Amygdala (tissue), 56 donors: ENCODE measurements at places on chromosomes 5 and 9.

DNA sequence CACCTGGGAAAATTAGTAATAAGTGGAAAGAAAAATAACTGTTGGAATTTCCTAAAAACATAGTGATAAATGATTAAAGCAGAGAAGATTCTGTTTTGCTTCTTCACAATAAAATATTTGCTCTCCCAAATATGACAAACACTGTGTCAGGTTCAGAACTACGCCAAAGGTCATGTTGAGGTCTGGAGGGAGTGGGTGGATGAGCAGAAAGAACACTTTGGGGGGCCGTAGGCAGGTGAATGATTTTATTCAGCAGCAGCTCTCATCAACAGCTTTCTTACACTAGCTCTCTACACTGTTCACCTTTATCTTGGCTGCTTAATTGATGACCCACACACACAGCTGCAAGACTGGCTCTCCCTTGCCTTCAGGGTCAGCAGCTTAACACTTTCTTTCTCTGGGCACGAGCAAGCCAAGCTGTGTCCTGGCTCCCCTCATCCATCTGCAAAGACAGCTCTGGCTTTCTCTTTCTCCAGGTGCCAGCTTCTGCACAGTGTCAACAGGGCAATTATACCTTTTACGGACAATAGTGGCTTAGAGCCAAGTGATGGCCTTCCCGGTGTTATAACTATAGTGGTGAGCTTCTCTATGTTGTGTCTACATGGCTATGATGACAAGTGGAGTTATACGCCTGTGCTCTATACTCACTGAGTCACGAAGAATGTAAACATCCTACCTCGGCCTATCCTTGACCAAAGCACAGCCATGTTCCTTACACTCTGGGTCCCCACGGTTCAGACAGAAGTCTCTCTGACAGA, 18.9 kb upstream of the GPX8 start:
- no peak for DNase-seq

- DNase-seq: peak; percentile 48
Observed at GRCh38 chr5:139746691-139747582, 48.7 kb upstream of the PSD2 start.

DNA sequence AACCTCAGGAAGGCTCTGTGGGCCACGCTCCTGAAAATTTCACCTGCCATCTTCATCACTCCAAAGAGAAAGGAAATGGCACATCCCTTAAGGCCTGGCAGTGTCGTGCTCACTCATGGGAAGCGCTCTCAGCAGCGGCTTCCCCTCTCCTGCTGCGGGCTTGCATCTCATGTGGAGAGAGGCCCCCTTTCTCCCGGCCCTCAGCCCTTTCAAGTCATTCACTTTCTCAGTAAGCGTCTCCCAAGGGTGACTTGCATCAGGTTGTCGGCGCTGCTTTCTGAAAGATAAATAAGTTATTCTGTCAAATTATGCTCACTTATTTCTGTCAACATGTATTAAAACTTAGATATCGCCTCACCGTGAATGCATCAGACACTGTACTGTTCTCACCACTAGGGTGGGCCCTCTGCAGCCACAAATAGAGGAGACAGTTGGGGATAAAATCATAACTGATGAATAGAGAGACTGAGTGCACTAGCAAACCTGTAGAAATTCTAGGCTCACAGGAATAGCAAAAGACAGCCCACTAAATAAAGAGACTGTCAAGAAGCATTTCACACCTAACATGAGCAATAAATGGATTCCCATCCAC, 174.6 kb downstream of the RFK start:
- no peak for DNase-seq

DNA sequence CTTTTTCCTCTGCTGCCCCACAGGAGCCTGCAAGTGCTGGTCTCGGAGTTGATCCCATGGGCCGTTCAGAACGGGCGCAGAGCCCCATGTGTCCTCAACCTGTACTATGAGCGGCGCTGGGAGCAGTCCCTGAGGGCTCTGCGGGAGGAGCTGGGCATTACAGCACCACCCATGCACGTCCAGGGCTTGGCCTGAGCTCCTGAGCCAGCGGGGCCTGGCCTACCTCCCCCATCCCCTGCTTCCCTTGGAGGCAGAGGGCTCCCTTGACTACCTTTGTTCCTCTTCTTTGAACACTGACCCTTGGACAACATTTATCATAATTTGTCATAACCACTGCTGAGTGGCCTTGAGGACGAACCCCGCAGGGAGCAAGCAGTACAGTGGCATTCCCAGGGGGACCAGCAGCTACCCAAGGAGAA, 6.9 kb upstream of the SLC27A4 start:
- DNase-seq: no peak

GRCh38 chr9:109418827-109419226, 79.3 kb downstream of the PTPN3 start:
- no peak for DNase-seq

GRCh38 chr5:173163219-173163618, 18.9 kb downstream of the BNIP1 start:
- DNase-seq: no peak
